ENCODE measurements at places on chromosomes 4 and X. TPM values are rescaled to one million over a fixed set of nuclear protein-coding genes. Genes with fewer than 3 reads are reported as not detected.

GRCh38 chr4:2689114-2689513 lies 67.0 kb downstream of the TNIP2 start:
- no peak for DNase-seq

GRCh38 chr4:31236020-31236638 lies 516.0 kb downstream of the PCDH7 start:
- DNase-seq = no peak

Gene FRMPD4
- polyA plus RNA-seq = not detected

- no peak for DNase-seq
These were observed 155.9 kb downstream of the APBB2 start for GRCh38 chr4:41058426-41058825.

- no peak for DNase-seq
These were observed 1704.7 kb upstream of the TENM3 start for GRCh38 chr4:180538384-180539057.

DNA sequence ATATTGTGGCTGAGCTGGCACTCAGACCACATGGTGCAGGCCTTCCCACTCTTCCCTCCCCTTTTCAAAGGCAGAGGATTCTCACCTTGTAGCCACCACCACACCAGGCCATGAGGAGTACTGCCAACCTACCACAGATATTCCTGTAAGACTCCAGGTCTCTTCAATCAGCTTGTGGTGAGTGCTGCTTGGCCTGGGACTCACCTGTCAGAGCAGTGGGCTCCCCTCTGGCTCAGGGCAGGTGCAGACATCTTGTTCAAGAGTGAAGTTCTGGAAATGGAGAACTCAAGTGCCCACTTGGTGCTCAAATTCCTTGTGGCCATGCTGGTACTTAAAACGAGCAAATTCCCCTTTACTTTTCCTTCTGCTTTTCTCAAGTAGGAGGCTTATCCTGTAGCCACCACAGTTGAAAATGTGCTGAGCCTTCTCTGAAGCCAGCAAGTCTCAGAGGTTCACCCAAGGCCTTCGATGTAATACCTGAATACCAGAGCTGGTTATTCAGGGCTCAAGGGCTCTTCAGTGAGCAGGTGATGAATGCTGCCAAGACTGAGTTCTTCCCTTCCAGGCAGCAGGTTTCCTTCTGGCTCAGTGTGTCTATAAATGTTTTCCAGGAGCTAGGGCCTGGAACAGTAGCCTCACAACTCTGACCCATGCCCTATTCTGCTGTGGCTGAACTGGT lies 212.9 kb downstream of the TEX13C start:
- DNase-seq = no peak

- no peak for DNase-seq
These were observed 186.7 kb upstream of the WDFY3 start for GRCh38 chr4:85153221-85153620.

Gene PLK4
- 1.5 TPM for polyA plus RNA-seq

DNA sequence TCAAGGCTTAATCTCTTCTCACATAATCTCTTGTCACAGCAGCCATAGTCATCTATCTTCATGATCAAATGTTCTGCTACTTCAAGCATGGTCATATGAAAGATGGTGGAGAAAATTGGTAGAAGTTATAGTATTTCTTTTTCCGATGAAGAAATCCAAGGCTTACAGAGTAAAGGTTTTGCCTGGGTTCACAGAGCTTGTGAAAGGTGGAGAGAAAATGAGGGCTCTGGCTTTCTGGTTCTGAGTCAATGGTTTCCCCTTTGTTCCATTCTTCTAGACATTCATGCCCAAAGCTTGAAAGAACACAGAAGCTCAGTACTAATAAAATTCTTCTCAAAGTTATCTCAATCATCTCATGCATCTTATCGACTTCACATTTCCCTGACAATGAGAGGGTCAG lies 36.1 kb downstream of the CLNK start:
- DNase-seq = no peak

- DNase-seq = no peak
These were observed 332.9 kb upstream of the PITX2 start for GRCh38 chr4:110955748-110956147.

GRCh38 chr4:93828332-93828994 lies at the start of gene ATOH1:
Gene ATOH1 (plus strand): TSS chr4:93828753. CDS start chr4:93828927, 174 bp downstream.
- no peak for DNase-seq

Gene ADRA2C
- polyA plus RNA-seq = not detected

Measured in stomach (tissue), 19 donors.